ENCODE measurements at places on chromosomes 7 and 10.

DNA sequence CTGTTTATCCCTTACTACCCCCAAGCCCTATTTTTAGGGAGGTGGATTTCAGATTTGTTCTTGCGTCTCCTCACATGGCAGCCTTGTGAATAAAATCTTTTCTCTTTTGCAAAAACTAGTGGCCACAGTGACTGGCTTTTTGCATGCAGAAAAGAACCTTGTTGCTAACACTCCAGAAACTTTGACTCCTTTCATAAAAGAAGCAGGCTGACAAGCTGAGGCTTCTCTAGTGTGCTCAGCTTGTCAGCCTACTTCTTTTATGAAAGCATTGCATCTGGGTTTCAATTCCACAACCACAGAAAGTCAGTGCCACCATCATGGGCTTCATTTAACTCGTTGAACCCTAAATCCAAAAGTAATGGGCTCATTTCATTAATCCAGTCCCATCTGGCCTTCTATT, 761.0 kb upstream of the COBL start:
- no peak for DNase-seq

DNA sequence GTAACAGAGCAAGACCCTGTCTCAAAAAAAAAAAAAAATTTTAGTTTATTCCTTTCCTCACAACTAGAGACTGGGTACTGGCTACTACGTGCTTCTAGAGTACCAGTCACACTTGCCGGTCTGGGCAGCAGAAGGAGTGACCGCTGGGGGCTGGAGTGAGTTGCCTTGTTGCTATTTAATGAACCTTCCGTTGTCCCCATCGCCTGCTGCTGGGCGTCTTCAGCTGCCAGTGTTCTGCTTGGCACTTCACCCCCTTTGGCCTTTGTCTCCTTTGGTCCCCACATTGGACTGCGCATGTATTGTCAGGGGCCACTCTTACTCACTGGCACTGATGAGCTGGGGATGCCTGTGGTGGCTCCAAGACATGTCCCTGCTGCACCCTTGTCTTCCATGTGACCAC, 110.6 kb downstream of the CLEC2L start:
- DNase-seq = no peak

GRCh38 chr7:11988186-11988585, 156.2 kb upstream of the THSD7A start:
- DNase-seq = no peak

- no peak for DNase-seq
These were observed 81.1 kb downstream of the PLPP4 start for GRCh38 chr10:120538091-120538490.

DNA sequence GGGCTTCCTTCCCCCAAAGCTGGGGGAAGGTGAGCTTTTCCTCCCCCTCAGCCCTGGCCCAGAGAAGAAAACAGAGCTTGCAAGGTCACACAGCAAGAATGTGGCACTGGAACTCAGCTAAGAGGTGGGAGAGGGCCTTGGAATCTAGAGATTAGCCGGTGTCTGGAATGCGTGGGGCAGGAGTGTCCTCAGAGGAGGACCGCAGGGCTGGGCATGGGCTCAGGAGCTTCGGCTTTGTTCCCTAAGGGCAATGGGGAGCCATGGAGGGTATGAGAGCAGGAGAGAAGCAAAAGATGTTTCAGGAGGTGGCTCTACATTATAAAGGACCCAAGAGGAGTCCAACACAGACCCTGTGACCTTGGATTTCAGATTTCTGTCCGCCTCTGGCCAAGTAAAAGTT, 127.2 kb upstream of the TNRC18 start:
- no peak for DNase-seq

- no peak for DNase-seq
These were observed 48.2 kb upstream of the ANKRD1 start for GRCh38 chr10:90969121-90969534.

DNA sequence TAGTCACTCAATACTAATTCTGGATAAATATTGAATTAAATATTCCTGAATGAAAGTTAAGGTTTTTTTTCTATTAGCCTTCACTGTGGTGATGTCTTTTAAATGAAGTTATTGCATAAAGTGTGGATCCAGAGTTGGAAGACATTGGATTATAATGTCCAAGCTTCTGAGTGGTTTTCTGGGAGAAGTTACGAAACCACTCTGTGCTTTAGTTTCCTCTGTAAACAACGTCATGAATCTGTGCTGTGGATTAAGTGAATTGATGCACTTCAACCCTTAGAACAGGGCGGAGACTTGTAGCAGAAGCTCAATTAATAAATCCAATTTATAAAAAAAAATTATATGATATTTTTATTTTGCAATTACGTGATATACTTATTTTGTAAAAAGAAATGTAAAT, 271.7 kb downstream of the BICC1 start:
- DNase-seq = no peak

DNA sequence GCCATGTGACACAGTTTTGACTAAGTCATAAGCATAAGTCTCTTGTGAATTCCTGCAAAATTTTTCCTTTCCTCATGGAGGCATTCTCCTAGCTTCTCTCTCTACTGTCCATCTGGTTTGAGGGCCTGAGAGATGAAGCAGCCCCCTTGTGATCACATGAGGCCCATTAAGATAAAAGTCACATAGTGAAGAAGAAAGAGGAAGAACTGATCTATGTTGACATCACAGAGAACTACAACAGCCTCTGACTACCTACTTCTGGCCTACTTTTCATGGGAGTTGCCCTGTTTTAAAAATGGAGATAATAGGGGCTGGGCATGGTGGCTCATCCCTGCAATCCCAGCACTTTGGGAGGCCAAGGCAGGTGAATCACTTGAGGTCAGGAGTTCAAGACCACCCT, 50.4 kb downstream of the TFEC start:
- DNase-seq = no peak

DNA sequence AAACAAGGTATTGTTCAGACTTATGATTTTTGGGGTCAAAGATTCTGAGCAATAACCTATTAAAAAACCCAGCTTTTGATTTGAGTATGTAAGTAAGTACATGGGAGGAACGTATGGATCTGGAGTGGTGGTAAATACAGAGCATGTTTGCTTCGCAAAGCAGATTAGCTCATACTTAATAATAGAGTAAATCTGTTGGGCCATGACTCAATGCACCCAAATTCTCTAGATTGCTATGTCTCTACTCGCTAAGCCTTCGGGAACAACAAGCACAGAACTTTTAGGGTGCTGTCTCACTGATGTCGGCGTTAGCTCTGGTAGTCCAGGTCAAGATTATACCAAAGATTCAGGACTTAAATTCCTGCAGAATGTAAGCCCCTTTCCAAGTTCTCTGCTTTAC, 807 bp upstream of the MINPP1 start:
- no peak for DNase-seq

GRCh38 chr10:129601737-129602136, 134.7 kb downstream of the MGMT start:
- no peak for DNase-seq

DNA sequence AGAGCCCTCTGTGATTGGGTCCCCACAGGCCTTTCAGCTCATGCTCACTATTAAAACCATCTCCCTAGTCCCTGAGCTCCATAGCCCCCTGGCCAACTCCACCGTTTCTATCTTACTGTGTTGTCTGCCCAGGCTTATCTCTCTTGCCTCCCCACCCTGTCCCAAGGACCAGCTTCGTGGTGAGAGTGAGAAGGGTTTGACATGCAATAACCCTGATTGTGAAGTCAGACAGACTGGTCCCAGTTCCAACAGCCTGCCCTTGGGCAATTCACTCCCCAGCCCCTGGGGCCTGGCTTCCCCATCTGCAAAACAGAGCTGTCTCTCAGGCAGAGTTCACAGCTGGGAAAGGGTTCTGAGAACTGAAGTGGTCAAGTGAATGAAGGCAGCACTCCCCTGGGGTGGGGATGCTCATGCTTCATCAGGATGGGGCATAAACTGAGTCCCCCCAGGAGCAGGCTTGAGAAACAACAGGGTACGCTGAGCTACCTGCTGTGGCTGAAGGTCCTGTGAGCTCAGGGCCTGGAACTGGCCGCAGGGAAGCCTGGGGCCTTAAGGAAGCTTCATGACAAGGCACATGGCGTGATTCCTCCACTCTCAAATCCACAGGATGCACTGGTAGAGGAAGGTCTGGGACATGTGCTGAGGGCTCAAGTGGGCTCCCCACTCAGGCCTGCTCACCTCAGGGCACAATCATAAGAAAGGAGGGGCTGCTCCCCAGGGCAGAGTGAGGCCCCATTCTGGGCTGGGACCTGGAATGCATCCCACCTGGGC, 1.8 kb upstream of the PPIF start:
- DNase-seq = no peak
